ENCODE measurements at places on chromosomes 4 and X.

- DNase-seq = no peak
Observed at GRCh38 chrX:137363559-137363958, 202.4 kb upstream of the ZIC3 start.

GRCh38 chr4:165131247-165131832 is 18.7 kb upstream of the TMEM192 start:
- peak; percentile 64 for DNase-seq

- DNase-seq = no peak
Observed at GRCh38 chr4:107115185-107115847, 79.2 kb upstream of the DKK2 start.

DNA sequence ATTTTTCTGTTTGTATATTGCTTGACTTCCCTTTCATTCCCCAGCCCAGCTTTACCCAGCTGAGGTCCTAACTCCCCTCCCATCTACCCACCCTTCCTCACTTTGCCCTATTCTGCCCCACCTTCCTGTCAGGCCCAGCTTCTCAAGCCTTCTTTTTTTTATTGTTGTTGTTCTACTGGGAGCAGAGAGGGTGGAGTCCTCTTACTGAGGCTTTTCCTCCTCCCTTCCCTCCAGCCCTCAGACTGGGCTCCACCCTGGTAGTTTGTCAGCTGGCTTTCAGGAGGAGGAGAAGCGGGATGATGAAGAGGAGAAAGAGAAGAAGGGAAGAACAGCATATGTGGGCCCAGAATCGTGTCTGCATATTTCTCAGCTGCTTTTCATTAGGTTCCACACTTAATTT is 3.2 kb upstream of the KLF8 start:
- DNase-seq = no peak

DNA sequence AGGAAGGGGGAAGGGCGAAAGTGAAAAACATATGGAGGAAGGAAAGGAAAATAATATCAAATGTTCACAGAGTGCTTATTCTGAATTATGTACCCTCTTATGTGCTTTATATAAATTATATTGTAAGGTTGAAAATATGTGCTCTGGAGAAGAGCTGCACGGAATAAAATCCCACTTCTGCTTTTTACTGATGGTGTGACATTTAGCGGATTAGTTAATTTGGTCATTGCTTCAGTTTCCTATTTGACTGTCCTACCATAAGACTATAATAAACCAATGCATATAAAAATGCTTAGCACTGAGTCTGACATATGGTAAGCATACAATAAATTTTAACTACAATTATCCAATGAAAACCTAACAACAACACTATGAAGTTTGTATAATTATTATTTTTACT is 86.2 kb downstream of the NPFFR2 start:
- no peak for DNase-seq

- DNase-seq = no peak
Observed at GRCh38 chrX:72392816-72393800, 87.4 kb upstream of the CITED1 start.

DNA sequence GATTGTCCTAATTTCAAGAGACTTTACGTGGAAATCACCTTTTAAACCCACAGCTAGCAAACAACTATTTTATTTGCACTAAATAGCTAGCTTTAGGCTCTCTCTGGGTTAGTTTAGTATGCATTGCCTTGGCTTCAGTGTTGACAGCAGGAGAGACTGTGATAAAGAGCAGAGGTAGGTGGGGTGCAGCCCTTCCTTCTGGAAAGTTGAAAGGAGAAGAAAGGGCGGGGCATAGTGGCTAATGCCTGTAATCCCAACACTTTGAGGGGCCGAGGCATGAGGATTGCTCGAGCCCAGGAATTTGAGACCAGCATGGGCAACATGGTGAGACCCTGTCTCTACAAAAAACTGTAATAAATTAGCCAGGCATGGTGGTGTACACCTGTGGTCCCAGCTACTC is 29.0 kb upstream of the TMEM154 start:
- DNase-seq = no peak

- DNase-seq = no peak
Observed at GRCh38 chr4:68951078-68951805, at the start of gene UGT2A3. TSS of gene UGT2A3 (minus strand) at chr4:68951804. CDS start at chr4:68951760, 44 bp downstream.

DNA sequence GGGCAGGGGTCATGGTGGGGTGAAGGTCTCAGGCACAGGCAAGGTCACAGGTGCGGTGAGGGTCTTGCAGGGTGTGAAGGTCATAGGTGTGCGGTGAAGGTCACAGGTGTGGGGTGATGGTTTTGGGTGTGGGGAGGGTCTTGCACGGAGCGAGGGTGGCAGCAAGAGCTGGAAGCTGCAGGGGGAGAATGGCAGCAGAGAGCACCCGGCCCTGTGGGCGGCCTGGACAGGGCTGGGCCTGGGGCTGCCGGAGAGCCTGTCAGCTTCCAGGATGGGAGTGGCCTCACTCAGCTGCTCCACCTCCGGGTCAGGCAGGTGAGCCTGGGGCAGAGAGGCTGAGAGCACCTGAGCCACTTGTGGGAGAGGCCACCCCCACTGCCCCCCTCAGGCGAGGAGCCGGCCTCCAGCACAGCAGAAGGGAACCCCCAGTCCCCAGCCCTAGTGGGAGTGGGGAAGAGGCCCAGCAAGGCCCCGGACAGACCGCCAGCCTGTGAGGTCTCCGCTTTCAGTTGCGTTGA is 1.5 kb downstream of the MSANTD1 start:
- DNase-seq = peak; percentile 59

DNA sequence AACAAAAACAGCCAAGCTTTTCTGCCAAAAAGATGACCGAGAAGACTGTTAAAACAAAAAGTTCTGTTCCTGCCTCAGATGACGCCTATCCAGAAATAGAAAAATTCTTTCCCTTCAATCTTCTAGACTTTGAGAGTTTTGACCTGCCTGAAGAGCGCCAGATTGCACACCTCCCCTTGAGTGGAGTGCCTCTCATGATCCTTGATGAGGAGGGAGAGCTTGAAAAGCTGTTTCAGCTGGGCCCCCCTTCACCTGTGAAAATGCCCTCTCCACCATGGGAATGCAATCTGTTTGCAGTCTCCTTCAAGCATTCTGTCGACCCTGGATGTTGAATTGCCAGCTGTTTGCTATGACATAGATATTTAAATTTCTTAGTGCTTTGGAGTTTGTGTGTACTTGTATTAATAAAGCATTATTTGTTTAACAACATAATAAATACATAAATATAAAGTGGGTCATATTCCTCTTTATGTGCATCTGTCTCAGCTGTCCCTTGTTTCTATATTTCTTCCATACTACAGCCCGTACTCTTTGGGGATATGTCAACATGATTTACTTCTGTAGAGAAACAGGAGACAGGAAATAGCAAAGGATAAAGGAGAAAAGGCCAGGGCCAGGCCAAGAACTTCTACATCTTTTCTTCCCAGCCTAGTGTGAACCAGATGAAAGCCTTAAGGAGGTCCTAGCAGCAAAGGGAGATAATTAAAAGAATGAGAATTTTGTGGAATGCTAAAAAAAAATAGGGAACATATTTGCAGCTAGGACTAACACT is 667 bp downstream of the PTTG2 start:
- no peak for DNase-seq

GRCh38 chr4:29002151-29002550 is 1718.0 kb upstream of the PCDH7 start:
- no peak for DNase-seq

DNA sequence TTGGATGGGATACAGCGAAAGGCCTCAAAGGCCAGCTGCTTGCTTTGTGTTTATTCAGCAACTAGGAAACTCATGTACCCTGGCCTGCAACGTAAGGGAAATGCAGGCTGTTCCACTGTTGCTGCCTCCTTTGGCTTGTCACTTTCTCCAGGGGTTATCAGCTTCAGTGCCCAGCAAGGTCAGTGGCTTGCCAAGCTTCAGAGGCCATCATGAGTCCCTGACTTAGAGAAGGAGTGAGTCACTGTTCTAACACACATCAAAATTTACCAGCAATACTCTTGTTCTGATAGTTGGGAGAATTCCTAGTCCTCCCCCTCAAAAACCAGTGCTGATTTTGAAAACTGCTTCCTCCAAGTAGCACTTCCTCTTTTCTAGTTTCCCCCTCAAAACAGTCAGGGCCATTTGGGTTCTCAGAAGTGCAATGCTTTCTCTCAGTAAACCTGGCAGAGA is 250.8 kb downstream of the ARHGAP24 start:
- no peak for DNase-seq

GRCh38 chr4:38123555-38123954 is 163.4 kb downstream of the PTTG2 start:
- no peak for DNase-seq

- no peak for DNase-seq
Observed at GRCh38 chr4:184648054-184648312, 1.3 kb downstream of the CASP3 start.

GRCh38 chrX:136691028-136691809 is 43.3 kb downstream of the CD40LG start:
- no peak for DNase-seq

DNA sequence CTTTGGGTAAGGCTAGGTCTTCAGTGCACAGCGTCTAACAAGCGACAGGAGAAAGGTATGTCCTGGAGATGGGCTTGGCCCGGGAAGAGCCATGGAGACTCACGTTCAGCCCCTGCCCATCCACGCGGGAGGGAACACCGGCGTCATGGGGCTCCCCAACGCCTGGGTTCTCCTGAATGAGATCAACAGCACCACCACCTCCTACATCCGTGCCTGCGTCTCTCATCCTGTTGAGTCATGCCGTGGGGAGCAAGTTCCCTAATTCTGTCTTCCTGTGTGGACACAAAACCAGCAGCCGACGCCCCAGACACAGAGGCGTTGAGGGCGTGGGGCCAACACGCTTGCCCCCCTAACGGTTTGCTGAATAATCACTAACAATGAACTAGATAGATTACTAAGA is 20.1 kb upstream of the IL3RA start:
- no peak for DNase-seq

- no peak for DNase-seq
Observed at GRCh38 chr4:184145596-184145995, 72.1 kb downstream of the ENPP6 start.

DNA sequence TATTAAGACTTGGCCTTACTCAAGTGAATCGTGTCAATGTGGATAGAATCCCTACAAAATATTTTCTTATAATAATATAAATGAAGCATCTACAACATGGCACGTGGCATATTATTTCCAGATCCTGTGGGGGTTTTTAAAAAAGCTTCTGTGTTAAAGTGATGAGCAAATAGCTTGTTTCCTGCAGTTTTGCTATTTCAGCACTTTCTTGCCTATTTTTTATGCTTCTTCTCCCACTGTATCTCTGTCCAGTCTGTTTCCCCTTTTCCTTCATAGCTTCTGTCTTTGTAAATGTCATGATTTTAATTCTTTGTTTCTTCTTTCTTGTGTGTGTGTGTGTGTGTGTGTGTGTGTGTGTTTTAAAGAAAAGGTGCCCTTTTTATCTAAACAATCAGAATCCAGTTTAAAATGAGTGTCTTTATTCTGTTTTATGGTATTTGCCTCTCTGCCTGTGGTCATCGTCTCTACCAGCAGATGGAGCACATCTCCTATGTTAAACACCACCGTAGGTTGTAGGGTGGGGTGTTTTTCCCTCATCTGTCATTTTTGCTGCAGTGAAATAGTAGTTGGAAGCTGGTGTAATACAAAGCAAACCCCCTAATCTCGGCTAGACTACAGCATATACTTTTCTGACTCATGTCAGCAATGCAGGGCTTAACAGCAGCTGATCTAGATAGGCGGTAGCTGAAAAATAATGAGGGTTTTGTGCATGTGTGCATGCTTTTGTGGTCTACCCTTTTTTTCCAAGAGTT is 33.1 kb downstream of the FTHL17 start:
- peak; percentile 42 for DNase-seq

- DNase-seq = no peak
Observed at GRCh38 chrX:107561468-107562215, 66.7 kb upstream of the PRPS1 start.

Data from Caco-2 (cell line).